ENCODE measurements at places on chromosomes 5 and 9. TPM values are rescaled to one million over a fixed set of nuclear protein-coding genes. Genes with fewer than 3 reads are reported as not detected.
A peak's percentile ranks its signal among the peaks of the same experiment; 100 is the strongest.

The PCDHB4 gene
- total RNA-seq = 6.0 TPM

The PCYOX1L gene
- total RNA-seq = 9.0 TPM

The SUSD3 gene
- 0.45 TPM for total RNA-seq

The RASGRF2 gene
- total RNA-seq = 3.7 TPM

- peak; percentile 93 for DNase-seq
Measured at GRCh38 chr5:95961617-95962474, at the start of gene ELL2. Gene ELL2, minus strand, starts transcription at chr5:95961851. Its CDS starts 130 bp downstream, at chr5:95961721.

DNA sequence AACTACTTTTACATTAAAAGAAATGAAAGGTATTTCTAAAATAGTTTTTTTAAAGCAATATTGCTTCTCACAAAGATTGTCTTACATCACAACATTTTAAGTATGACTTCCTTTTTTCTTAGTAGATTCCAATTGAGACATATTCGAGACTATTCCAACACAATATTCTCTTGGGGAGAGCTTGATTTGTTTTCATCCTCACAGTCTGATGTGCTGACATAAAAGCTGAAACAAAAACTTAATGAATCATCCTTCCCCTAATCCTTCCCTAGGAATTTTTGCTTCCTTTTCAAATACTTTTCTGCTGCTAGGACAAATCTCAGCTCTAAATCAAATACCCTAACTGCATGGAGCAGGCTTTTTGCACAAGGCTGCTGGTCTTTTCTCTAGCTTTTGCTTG, 245.8 kb upstream of the MAP3K1 start:
- no peak for DNase-seq

DNA sequence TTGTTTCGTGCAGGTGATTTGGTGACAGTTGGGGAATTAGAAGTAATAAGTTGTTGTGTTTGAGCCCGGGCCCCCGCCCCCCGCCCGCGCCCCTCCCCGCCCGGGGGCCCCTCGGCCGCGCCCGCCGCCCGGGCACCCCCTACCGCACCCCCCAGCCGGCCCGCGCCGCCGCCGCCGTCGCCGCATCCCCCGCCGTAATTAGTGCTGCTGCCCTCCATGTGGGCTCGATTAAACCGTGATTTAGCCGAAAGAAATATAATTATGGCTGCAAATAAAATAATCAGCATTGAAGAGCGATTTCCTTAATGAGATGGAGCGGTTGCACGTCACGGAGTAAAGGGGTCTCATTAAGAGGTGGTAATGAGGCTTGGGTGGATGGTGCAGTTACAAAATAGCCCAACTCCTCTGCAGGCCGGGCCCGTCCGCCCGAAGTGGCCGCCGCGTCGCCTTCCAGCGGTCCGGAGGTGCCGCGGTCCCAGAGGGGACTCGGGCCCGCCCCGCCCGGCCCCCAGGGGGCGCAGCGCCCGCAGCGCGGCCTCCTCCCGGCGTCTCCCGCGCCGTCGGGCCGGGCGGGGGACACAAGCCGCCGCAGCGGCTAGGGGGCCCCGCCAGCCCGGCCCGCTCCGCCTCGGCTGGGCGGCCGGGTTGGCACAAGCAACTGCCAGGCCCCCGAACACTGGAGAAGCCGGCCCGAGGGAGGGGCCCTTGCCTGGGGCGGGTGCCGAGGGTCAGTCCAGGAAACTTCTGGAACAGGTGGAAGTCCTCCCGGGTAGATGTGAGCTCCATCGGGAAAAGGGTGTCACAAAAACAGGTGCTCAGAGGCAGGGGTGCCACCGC, 6.9 kb upstream of the OTP start:
- DNase-seq = no peak

GRCh38 chr5:71582945-71583584, 4.1 kb upstream of the MCCC2 start:
- DNase-seq = no peak

DNA sequence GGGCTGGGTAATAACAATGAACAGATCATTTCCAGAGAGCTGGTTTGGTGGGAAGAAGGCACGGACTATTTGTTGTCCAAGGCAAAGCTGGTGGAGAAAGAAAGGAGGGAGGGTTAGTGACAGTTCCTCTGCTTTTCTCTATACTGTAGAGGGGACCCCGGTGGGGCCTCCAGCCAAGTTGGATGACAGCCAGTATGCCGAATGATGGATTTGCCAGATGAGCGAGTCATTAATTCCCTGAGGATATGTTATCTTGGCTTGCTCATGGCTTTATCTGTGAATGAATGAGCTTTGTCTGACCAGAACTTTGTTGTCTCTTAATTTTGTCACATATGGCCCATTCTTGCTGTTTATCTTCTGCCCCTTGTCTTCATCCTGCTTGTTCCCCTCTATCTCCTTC, 158.6 kb upstream of the GLRA1 start:
- no peak for DNase-seq

- DNase-seq = no peak
Measured at GRCh38 chr9:137449931-137450538, 8.9 kb upstream of the ENTPD8 start.

- DNase-seq = no peak
Measured at GRCh38 chr5:528629-529511, 4.6 kb upstream of the SLC9A3 start.

DNA sequence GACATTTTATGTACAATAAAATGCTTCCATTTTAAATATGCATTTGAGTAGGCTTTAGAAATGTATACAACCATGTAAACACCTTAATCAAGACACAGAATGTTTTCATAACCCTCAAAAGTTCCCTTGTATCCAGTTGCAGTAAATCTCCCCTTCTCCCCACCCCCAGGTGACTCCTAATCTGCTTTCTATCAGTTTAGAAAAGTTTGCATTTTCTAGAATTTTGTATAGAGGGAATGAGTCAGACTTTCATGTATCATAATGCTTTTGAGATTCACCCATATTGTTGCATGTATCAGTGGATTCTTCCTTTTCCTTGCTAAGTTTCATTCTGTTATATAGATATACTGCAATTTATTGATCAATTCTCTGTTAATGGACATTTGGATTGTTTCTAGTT, 17.7 kb upstream of the ZBED3 start:
- no peak for DNase-seq

DNA sequence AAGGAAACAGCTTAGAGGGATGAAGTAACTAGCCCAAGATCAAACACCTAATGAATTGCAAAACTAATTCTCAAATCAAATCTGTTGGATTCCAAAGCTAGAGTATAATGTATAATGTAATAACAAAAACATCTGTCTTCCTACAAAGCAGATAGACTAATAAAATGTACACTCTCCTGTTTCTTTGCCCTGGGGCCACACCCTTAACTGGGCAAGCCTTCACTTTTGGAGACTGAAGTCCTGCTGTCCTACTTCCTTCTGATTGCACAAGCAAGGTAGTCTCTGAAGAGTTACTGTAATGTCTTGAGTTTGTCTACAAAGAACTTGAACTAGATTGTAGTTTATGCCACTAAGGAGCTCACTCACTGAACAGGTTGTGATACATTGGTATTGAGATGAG, 2.5 kb downstream of the TTC1 start:
- no peak for DNase-seq

DNA sequence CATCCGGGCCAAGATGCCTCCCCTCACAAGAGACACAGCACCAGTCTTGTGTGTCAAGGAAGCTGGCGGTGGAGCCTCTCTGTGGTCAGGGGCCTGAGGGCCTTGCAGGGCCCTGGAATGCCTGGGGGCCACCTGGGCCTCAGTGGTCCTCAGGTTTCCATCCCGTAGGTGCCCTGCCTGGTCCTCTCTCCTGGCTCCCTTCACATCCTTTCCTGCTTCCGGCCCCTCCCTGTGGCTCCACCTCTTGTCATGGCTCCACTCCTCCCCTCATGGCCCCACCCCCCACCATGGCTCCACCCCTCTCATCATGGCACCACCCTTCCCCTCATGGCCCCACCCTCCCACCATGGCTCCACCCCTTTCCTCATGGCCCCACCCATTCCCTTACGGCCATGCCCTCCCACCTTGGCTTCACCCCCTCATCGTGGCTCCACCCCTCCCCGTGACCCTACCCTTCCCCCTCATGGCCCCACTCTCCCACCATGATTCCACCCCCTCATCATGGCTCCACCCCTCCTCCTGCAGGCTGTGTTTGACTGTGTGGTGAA, 175.8 kb downstream of the CACNA1B start:
- no peak for DNase-seq

DNA sequence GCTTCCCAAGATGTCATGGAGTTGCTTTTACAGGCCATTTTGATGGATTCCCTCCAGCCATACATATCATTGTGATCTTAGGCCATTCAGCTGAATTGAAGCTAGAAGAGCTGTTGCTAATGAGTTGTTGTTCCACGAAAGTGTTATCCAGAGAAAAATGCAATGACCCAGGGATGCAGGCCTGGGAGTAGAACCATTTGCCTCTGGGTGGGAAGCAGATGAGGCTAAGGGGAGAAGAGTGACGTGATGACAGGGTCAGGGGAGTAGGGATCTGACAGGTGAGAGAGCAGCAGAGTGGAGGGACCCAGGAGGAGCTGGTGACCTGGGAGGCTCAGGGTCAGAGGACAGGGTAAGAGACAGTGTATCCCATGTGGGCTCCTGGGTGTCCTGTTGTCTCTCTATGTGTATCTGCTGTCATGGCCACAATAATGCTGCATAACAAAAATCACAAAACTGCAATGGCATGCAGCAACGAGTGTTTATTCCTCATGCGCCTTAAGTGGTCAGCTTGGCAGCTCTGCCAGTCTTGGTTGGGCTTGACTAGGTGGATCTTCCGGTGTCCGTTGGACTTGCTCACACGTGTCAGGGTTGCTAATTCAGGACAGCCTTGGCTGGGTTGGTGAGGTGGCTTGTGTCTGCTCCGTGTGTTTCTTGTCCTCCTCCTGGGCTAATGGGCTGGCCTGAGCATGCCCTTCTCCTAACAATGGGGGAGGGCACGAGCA, 90.6 kb downstream of the LIFR start:
- DNase-seq = no peak

DNA sequence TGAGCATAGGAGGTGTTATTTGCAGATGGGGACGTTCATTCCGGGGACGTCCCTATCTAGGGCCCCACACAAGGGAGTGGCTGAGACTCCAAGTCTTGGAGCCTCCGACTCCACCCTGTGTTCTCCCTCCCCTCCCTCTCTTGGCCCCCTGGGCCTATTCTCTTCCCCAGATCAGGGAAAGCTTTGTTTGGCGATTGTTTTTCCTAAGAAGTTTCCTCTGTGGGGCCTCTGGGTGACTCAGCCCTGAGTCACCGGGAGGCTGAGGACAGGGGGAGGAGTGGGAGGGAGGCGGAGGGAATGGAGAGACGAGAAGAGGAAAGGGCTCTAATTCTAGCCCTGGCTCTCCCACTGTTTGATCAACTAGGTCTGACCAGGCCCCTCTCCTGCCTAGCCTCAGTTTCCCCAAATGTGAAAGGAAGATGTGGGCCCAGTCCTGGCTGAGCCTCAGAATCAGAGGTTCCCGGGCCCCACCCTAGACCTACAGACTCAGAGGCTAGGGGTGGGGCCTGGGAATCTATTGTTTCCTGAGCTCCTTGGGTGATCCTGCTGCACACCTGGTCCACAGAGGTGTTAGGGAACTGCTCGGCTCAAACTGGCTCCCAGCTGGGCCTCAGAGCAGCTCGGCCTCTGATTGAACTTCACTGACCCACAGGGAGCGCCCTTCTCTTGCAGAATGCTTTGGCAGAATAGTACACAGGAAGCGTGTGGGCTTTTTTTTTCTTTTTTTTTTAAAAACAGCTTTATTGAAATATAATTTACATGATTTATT, 19.2 kb downstream of the GSN start:
- DNase-seq = no peak

- no peak for DNase-seq
Measured at GRCh38 chr5:147348046-147348445, 113.2 kb downstream of the STK32A start.

- DNase-seq = no peak
Measured at GRCh38 chr5:31153521-31153920, 40.0 kb upstream of the CDH6 start.

GRCh38 chr5:121373371-121373770, 478.3 kb upstream of the FTMT start:
- DNase-seq = no peak

DNA sequence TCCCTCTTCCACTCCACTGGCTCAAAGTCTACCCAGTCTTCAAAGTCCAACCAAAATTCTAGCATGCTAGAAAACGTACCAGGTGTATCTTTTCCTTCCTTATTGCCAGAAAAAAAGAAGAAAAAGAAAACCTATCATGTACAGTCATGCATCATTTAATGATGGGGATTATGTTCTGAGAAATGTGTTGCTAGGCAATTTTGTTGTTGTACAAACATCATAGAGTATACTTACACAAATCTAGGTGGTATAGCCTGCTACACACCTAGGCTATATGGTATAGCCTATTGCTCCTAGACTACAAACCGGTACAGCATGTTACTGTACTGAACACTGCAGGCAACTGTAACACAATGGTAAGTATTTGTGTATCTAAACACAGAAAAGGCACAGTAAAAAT, 104.8 kb downstream of the SREK1 start:
- DNase-seq = no peak

GRCh38 chr5:95007921-95008597, 276.8 kb downstream of the MCTP1 start:
- DNase-seq = no peak

GRCh38 chr5:7908317-7908716, 39.4 kb downstream of the MTRR start:
- no peak for DNase-seq

- DNase-seq = no peak
Measured at GRCh38 chr9:91857291-91858212, 92.5 kb downstream of the ROR2 start.

DNA sequence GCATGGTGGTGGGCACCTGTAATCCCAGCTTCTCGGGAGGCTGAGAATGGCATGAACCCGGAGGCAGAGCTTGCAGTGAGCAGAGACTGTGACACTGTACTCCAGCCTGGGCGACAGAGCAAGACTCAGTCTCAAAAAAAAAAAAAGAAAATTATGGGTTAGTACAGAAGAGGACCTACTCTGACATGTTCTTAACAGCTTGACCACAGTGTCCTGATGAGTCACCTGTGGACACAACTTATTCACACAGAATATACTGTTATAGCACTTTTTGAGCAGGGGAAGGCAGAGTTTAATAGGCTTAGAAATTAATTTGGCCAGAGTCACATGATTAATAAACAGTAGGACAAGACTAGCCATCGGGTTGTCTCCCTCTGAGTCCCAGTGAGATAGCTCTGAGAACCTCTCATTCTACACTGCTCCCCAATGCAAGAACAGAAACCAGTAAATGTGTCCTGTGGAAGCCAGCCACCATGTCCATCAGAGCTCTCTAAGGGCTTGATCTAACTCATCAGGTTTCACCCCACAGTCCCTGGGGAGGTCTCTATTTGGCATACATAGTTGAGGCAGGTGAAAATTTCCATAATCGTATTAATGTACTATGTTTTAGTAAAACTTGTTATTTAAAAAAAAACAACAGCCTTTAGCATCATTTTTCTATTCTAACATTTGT, 1077.9 kb upstream of the C9orf72 start:
- no peak for DNase-seq

- no peak for DNase-seq
Measured at GRCh38 chr5:124986667-124987066, 240.2 kb upstream of the ZNF608 start.

GRCh38 chr9:23663125-23663524, 162.9 kb downstream of the ELAVL2 start:
- DNase-seq = no peak
